ENCODE measurements at places on chromosomes 4 and X. TPM values are rescaled to one million over a fixed set of nuclear protein-coding genes. Genes with fewer than 3 reads are reported as not detected.
A peak's percentile ranks its signal among the peaks of the same experiment; 100 is the strongest.

GRCh38 chr4:183297675-183298074, 22.4 kb downstream of the CLDN22 start:
- no peak overlapping the region for H3K4me3 ChIP-seq
- H3K36me3 ChIP-seq = no peaks in the 10 kb centered on the region
- H3K4me1 ChIP-seq = no peaks in the 10 kb centered on the region
- no peak for DNase-seq
- no peaks in the 10 kb centered on the region for H3K27me3 ChIP-seq

GRCh38 chr4:27412613-27413012, 552.0 kb downstream of the STIM2 start:
- no peak overlapping the region for H3K27ac ChIP-seq
- DNase-seq = no peak
- H3K4me3 ChIP-seq = no peak overlapping the region

The NOX1 gene
- 0.36 TPM for total RNA-seq

- no peak for DNase-seq
- H3K36me3 ChIP-seq = no peaks in the 10 kb centered on the region
- no peak overlapping the region for H3K4me3 ChIP-seq
- H3K27ac ChIP-seq = no peak overlapping the region
Observed at GRCh38 chr4:99151452-99151851, 7.4 kb upstream of the ADH4 start.

DNA sequence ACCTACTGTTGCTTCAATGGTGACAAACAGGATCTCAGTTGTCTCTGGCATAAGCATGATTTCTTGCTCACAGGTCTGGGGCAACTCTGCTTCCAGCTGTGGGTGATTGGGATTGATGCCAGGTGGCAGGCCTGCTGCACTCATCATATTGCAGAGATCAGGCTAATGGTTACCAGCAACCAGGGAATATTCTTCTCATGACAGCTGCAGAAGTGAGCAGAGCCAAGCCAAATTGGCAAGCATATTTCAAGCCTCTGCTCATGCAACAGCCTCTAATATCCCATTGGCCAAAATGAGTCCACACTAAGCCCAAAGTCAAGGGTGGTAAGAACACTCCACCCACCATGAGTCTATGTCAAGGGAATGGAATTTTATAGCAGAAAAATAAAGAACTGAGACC, 26.7 kb upstream of the TBC1D19 start:
- H3K36me3 ChIP-seq = no peaks in the 10 kb centered on the region
- DNase-seq = no peak
- no peaks in the 10 kb centered on the region for H3K4me1 ChIP-seq
- H3K4me3 ChIP-seq = no peak overlapping the region

GRCh38 chr4:157223456-157223855, 2.9 kb downstream of the GRIA2 start:
- no peaks in the 10 kb centered on the region for H3K36me3 ChIP-seq
- H3K27me3 ChIP-seq = peaks cover 16% of the 10 kb centered on the region
- H3K4me1 ChIP-seq = no peaks in the 10 kb centered on the region
- no peak overlapping the region for H3K4me3 ChIP-seq

- H3K4me1 ChIP-seq = no peaks in the 10 kb centered on the region
- H3K36me3 ChIP-seq = no peaks in the 10 kb centered on the region
- no peak overlapping the region for H3K27ac ChIP-seq
- no peaks in the 10 kb centered on the region for H3K27me3 ChIP-seq
- DNase-seq = no peak
Observed at GRCh38 chr4:133498149-133498548, 349.1 kb downstream of the PCDH10 start.

The SMR3B gene
- not detected for total RNA-seq

GRCh38 chr4:106541253-106541652, 172.7 kb upstream of the GIMD1 start:
- no peaks in the 10 kb centered on the region for H3K4me1 ChIP-seq
- H3K4me3 ChIP-seq = no peak overlapping the region
- H3K27me3 ChIP-seq = no peaks in the 10 kb centered on the region
- DNase-seq = no peak
- no peak overlapping the region for H3K27ac ChIP-seq

DNA sequence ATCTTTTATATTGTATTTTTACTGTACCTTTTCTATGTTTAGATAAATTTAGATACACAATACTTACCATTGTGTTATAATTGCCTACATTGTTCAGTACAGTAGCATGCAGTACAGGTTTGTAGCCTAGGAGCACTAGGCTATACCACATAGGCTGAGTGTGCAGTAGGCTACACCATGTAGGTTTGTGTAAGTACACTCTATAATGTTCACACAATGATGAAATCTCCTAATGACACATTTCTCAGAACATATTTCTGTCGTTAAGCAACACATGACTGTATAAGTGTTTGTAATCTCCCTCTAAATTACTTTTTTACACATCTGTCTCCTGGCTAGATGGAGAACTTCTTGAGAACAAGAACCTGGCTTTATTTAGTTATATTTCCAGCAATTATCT, 40.3 kb downstream of the UCHL1 start:
- no peaks in the 10 kb centered on the region for H3K36me3 ChIP-seq
- DNase-seq = no peak
- H3K27me3 ChIP-seq = no peaks in the 10 kb centered on the region
- no peak overlapping the region for H3K27ac ChIP-seq

- no peak for DNase-seq
- no peak overlapping the region for H3K4me3 ChIP-seq
- peaks cover 6% of the 10 kb centered on the region for H3K27me3 ChIP-seq
- H3K4me1 ChIP-seq = no peaks in the 10 kb centered on the region
- no peaks in the 10 kb centered on the region for H3K36me3 ChIP-seq
Observed at GRCh38 chrX:9775930-9776329, 10.3 kb upstream of the GPR143 start.

The GLOD5 gene
- total RNA-seq = not detected

GRCh38 chr4:168610911-168611530, 114.2 kb downstream of the PALLD start:
- DNase-seq = no peak
- H3K36me3 ChIP-seq = no peaks in the 10 kb centered on the region
- no peaks in the 10 kb centered on the region for H3K4me1 ChIP-seq
- no peak overlapping the region for H3K4me3 ChIP-seq
- no peak overlapping the region for H3K27ac ChIP-seq
- no peaks in the 10 kb centered on the region for H3K27me3 ChIP-seq

DNA sequence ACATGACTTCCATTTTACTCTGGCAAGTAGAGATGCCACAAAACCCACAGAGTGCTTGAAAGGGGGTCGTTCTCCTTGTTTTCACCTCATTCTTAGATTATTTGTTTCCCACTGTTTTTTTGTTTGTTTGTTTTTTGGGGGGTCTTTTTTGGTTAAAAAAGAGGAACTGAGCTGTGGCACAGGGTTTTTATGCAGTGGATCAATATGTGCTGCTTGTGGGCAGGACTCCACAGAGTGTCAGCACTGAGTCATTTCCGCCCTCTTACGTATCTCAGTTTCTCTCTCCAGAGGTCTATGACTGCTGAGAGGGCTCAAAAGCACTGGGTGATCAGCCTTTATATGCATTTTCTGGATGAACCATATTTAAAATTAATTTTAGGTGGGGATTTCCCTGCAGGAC, 268.1 kb upstream of the GRID2 start:
- no peaks in the 10 kb centered on the region for H3K27me3 ChIP-seq
- no peak overlapping the region for H3K4me3 ChIP-seq
- no peak overlapping the region for H3K27ac ChIP-seq
- H3K4me1 ChIP-seq = no peaks in the 10 kb centered on the region
- H3K36me3 ChIP-seq = no peaks in the 10 kb centered on the region

DNA sequence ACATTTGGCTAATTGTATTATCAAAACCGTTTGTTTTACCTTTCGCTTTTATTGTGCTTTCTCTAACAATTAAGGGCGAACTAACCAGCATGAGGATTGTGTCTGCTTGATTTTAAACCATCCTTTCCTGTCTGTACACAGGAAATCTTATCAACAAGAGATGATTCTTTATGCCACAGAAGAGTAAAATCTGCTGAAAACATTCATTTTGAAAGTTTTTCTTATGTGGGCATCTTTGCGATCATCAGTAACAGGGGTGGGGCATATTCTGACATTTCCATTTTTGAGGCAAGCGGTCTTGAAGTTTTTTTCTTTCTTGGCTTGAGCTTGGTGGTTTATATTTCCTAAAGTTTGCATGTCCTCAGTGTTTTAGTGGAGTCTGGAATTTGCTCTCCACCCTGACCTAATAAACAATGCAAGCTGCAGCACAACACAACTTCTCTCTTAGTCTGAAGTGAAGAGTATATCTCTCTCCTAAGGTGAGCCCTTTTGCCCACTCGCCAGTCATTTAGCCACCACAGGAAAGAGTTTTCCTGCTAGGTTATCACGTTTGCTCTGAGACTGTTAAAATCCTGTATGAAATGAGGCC, 26.6 kb downstream of the NFKB1 start:
- H3K4me3 ChIP-seq = peak overlapping the region; percentile 32
- H3K36me3 ChIP-seq = peaks cover 41% of the 10 kb centered on the region
- H3K4me1 ChIP-seq = peaks cover 23% of the 10 kb centered on the region
- H3K27ac ChIP-seq = peak overlapping the region; percentile 58
- no peaks in the 10 kb centered on the region for H3K27me3 ChIP-seq

The GYPE gene
- total RNA-seq = not detected

- H3K4me1 ChIP-seq = peaks cover 29% of the 10 kb centered on the region
- peak; percentile 76 for DNase-seq
- H3K27me3 ChIP-seq = no peaks in the 10 kb centered on the region
Observed at GRCh38 chr4:40055863-40056715, 561 bp upstream of the N4BP2 start.

The BGN gene
- total RNA-seq = not detected

DNA sequence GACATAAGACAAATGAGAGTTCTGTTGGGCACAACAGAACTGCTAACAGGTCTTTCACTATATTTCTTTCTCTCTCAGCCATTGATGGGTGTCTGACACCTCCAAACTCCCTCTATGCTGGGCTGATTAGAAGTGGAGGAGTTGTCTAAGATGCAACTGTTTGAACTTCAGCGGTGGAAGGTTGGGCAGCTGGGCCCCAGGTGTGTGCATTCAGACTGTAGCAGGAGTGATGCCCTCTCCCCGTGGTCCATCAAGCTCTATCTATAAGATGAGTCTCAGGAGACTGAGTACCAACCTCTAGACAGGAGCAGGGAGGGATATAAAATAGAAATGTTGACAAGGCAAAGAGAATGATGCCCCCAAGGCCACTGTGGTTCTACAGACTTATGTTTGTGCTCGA, 28.2 kb upstream of the CHRNA9 start:
- H3K36me3 ChIP-seq = no peaks in the 10 kb centered on the region
- H3K4me3 ChIP-seq = no peak overlapping the region
- peak overlapping the region; percentile 86 for H3K27ac ChIP-seq

DNA sequence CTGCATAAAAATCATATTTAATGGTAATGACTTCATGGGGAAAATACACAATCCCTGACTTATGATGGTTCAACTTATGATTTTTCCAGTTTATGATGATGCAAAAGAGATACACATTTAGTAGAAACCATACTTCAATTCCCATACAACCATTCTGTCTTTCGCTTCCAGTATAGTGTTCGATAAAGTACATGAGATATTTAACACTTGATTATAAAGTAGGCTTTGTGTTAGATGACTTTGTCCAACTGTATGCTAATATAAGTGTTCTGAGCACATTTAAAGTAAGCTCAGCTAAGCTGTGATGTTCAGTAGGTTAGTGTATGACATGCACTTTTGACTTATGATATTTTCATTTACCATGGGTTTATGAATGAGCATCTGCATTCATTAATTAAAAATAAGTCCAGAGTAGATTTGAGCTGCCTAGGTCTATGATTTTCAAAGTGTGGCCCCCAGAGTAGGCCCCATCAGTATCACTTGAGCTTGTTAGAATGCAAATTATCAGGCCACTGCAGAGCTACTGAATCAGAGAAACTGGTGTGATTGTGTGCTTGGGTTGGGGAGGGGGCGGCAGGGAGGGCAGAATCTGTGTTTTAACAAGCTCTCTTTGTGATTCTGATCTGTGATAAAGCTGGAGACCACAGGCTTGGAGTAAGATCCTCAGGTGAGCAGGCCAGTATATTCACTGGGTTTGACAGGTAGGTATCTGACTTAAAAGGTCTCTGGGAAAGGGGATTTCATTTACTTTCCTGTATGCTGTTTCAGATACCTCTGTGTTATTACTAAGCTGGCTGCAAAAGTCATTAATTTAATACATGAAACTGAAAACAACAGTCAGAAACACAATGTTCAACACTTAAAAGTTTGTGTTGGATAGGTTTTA, 8.4 kb downstream of the ATP10D start:
- H3K4me3 ChIP-seq = no peak overlapping the region
- H3K4me1 ChIP-seq = no peaks in the 10 kb centered on the region
- H3K27me3 ChIP-seq = no peaks in the 10 kb centered on the region
- H3K36me3 ChIP-seq = no peaks in the 10 kb centered on the region
- no peak for DNase-seq
- H3K27ac ChIP-seq = no peak overlapping the region

The FOXR2 gene
- not detected for total RNA-seq
